Bronchial smooth muscle cell (primary cell): ENCODE measurements at places on chromosomes 5 and 9. TPM values are rescaled to one million over a fixed set of nuclear protein-coding genes. Genes with fewer than 3 reads are reported as not detected.

Gene HRH2
- total RNA-seq: under 0.01 TPM in 1 of 2 replicates, not detected in the other

Gene ABO
- not detected in 2 replicates for total RNA-seq

Gene WDR38
- total RNA-seq: not detected in 2 replicates

Gene DMGDH
- total RNA-seq: 1.6 and 5.1 TPM in 2 replicates

Gene RUSC2
- 10.4 and 12.7 TPM in 2 replicates for total RNA-seq

Gene RNF224
- total RNA-seq: 0.09 TPM in 1 of 2 replicates, not detected in the other

Gene CCL28
- total RNA-seq: 0.94 and 1.4 TPM in 2 replicates

Gene RASGRF2
- 6.1 and 12.0 TPM in 2 replicates for total RNA-seq

Gene ARSK
- 7.1 and 8.5 TPM in 2 replicates for total RNA-seq

Gene SCGB3A2
- not detected in 2 replicates for total RNA-seq

Gene PCDHA1
- total RNA-seq: under 0.01 TPM in 2 replicates

Gene LRRC26
- not detected in 2 replicates for total RNA-seq

Gene FAM78A
- 0.32 and 0.52 TPM in 2 replicates for total RNA-seq

Gene HTR4
- total RNA-seq: not detected in 2 replicates

Gene IFNA21
- total RNA-seq: not detected in 2 replicates

Gene GNPDA1
- total RNA-seq: 78.0 and 86.1 TPM in 2 replicates

Gene TMOD1
- 0.16 and 0.17 TPM in 2 replicates for total RNA-seq

Gene PCDHB11
- total RNA-seq: 0.16 and 0.69 TPM in 2 replicates

Gene FGF1
- 0.34 and 0.47 TPM in 2 replicates for total RNA-seq

Gene GOLGA1
- total RNA-seq: 6.7 and 9.8 TPM in 2 replicates

Gene RETREG1
- total RNA-seq: 0.63 TPM in 1 of 2 replicates, not detected in the other

Gene S1PR3
- total RNA-seq: 14.2 and 16.7 TPM in 2 replicates

Gene SLC46A2
- not detected in 2 replicates for total RNA-seq
